CD14-positive monocyte (primary cell): ENCODE measurements at places on chromosomes 12 and 14.

DNA sequence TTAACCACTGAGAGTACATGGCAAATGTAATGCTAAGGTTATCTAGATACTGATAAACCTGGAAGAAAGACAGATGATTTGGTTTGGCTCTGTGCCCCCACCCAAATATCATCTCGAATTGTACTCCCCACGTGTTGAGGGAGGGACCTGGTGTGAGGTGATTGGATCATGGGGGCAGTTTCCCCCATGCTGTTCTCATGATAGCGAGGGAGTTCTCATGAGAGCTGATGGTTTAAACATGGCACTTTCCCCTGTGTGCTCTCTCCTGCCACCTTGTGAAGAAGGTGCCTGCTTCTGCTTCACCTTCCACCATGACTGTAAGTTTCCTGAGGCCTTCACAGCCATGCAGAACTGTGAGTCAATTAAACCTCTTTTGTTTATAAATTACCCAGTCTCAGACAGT is 14.2 kb downstream of the NOXRED1 start:
- no peak for DNase-seq
- H3K4me3 ChIP-seq: no peak overlapping the region
- H3K27ac ChIP-seq: no peak overlapping the region
- peaks cover 26% of the 10 kb centered on the region for H3K4me1 ChIP-seq

- H3K4me1 ChIP-seq: peaks cover 28% of the 10 kb centered on the region
- no peaks in the 10 kb centered on the region for H3K36me3 ChIP-seq
- no peak for DNase-seq
- no peaks in the 10 kb centered on the region for H3K27me3 ChIP-seq
- no peak overlapping the region for H3K27ac ChIP-seq
Observed at GRCh38 chr12:120836114-120836684, 68.0 kb downstream of the SPPL3 start.

GRCh38 chr14:101237252-101237616 is 324.1 kb upstream of the DIO3 start:
- H3K4me3 ChIP-seq: no peak overlapping the region
- no peaks in the 10 kb centered on the region for H3K27me3 ChIP-seq
- no peak overlapping the region for H3K27ac ChIP-seq
- DNase-seq: no peak
- no peaks in the 10 kb centered on the region for H3K4me1 ChIP-seq

GRCh38 chr14:71430321-71430677 is 501.9 kb upstream of the RGS6 start:
- no peaks in the 10 kb centered on the region for H3K27me3 ChIP-seq
- H3K4me3 ChIP-seq: no peak overlapping the region
- no peak overlapping the region for H3K27ac ChIP-seq
- H3K4me1 ChIP-seq: no peaks in the 10 kb centered on the region
